ENCODE measurements at places on chromosomes 13 and 19.

DNA sequence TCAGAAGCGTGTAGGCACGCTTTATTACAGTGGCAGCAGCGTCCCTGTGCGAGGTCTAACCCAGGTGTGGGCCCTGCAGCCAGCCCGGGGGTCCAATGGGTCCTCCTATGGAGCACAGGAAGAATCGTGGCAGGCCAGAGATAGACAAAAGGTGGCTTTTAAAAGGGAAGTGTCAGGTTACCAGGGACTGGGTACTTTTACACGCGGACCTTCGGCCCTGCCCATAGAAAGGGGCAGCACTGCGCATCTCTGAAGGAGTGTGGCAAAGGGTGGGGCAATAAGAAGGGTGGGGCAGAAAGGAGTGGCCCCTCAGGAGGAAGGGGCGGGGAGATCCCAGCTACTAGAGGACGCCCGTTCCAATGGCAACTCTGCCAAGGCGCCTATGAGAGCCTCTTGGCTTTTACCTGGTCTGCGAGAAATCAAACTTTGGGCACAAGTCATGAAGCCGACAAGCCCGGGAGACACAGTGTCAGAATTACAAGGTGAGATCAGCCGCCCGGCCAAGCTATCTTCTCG is 1419.8 kb downstream of the UQCRFS1 start:
- peak; percentile 96 for DNase-seq

DNA sequence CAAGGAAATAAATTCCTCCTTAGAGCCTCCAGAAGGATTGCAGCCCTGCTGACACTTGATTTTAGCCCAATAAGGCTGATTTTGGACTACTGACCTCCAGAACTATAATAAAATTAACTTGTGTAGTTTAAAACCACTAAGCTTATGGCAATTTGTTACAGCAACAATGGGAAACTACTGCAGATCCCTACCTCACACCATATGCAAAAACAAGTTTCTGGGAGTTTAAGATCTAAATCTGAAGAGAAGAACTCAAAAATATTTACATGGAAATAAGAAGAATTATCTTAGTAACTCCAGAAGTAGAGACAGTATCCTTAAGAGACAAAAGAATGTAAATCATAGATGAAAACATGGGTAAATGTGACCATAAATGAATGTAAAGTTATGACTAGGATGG is 5.9 kb downstream of the ZNF575 start:
- no peak for DNase-seq

DNA sequence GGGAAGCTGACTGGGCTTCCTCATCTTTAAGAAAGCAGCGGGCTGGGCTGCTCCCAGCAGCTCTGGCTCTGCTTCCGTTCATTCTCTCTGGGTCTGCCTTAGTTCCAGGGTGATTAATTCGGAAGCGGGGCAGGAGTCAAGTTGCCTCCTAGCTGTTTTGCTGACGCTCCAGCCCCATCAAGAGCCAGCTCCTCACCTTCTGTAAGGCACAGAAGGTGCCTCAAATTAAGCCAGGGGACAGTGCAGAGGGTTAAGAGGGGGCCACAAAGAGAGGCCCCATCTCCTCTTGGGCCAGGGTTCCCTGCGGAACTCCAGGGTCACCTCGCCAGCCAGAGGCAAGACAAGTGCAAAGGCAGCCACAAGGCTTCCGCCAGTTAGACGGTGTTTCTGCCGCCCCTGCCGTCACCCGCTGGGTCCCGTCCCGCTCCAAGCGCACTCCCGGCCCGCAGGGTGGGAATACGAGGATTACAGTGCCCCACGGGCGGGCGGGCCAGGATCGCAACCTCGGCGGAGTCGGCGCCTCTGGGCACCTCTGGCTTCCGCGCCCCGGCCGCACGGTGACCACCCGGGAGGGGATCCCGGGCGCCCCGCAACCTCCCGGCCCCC is 508 bp downstream of the SLC15A1 start:
- no peak for DNase-seq

- no peak for DNase-seq
These were observed 214.1 kb downstream of the COL4A1 start for GRCh38 chr13:110092831-110093247.

- no peak for DNase-seq
These were observed 115.4 kb downstream of the UGGT2 start for GRCh38 chr13:95937714-95938320.

DNA sequence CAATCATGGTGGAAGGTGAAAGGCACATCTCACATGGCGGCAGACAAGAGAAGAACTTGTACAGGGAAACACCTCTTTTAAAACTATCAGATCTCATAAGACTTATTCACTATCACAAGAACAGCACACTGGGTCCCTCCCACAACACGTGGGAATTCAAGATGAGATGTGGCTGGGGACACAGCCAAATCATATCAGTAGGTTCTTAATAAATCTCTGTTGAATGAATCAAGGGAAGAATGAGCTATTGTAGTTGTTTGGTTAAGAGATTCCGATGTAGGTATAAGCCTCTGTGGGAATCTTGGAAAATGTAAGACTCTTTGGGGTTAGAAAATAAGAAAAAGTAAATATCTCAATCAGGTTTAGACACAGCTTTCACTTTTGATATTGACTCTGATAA is 400.2 kb downstream of the KCNRG start:
- no peak for DNase-seq

DNA sequence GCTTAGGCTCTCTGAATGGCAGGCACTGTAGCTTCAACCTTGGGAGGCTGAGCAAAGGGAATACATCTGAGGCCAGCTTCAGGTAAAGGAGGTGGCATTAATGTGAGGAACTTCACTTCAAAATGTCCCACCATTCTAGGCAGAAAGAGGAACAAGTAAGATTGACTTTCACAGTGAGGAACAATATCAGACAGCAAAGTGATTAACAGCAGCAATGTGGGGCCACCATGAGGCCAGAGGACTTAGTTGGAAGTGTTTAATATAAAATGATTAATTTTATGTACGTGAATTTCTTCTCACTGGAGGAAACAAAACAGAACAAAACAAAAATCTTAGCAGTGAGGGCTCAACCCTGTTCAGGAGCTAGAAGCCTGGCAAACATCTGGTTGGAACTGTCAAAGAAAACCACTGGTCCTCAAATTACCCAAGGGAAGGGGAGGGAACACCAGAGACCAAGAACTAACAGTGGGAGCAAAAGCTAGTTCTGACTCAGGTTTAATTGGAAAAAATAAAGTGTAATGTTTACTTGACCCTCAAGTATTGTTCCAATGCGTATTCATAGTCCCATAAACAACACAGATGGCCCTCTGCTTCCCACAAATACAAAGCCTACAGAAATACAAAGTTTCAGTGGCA is 43.9 kb upstream of the FRY start:
- peak; percentile 60 for DNase-seq

DNA sequence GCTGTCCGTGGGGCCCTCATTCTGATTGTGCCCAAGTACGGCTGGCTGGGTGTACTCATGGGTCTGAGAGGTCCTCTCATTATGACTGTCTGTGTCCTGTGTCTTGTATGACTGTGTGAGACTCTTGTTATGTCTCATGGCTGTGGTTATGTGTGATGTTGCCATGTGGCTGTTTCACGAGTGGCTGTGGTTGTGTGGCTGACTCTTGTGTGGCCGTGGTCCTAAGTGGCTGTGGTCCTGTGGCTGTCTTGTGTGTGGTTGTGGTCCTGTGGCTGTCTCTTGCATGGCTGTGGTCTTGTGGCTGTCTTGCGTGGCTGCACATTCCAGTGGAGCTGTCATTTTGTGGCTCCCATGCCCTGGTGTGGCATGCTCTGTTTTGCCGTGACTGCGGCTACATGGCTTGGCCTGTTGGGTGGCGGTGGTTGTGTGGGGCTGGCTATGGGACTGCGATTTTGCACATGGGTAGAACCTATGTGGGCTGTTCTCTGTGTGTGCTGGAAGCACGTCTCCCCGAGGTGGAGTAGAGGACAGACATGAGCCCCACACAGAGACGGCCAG is 2.5 kb downstream of the LYL1 start:
- no peak for DNase-seq

GRCh38 chr19:34171539-34171876 is 796 bp upstream of the LSM14A start:
- DNase-seq = no peak
